ENCODE measurements at places on chromosomes 4 and X.

GRCh38 chr4:183106839-183107238 is 7.8 kb downstream of the WWC2 start:
- no peak for DNase-seq

DNA sequence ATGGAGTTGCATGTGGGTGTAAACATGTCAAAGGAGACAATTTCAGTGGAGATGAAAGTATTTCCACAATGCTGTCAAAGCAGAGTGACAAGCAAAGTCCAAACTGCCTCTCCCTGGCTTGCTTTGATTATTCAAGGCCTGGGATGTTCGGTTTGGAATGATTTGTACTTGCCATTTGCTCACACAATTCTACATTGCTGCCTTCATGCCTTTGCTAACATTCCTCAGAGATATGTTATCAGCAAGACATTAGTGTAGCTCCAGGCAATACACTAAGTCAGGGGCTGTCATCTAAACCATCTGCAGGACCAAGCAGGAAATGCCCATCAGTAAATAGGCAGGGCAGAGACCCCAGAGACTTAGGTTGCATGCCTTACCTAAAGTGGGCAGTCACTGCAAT is 79.6 kb upstream of the C1QTNF7 start:
- DNase-seq = no peak

GRCh38 chr4:83266689-83267088 is 17.9 kb downstream of the COQ2 start:
- no peak for DNase-seq

GRCh38 chr4:182770259-182770995 is 146.8 kb downstream of the DCTD start:
- no peak for DNase-seq

- DNase-seq = no peak
Observed at GRCh38 chrX:136584545-136584944, 52.5 kb downstream of the VGLL1 start.

GRCh38 chr4:65623506-65623905 is 46.8 kb downstream of the EPHA5 start:
- no peak for DNase-seq

- no peak for DNase-seq
Observed at GRCh38 chrX:138777230-138777629, 65.7 kb upstream of the FGF13 start.

GRCh38 chr4:6308899-6309643 is 39.4 kb downstream of the WFS1 start:
- peak; percentile 1 for DNase-seq

- DNase-seq = no peak
Observed at GRCh38 chr4:182495645-182496385, 252.6 kb downstream of the TENM3 start.

- no peak for DNase-seq
Observed at GRCh38 chrX:11606408-11606807, 59.3 kb downstream of the ARHGAP6 start.

GRCh38 chr4:106893395-106893881 is 142.7 kb downstream of the DKK2 start:
- DNase-seq = no peak
